Fibroblast of lung (primary cell): ENCODE measurements at places on chromosomes 4 and X.

DNA sequence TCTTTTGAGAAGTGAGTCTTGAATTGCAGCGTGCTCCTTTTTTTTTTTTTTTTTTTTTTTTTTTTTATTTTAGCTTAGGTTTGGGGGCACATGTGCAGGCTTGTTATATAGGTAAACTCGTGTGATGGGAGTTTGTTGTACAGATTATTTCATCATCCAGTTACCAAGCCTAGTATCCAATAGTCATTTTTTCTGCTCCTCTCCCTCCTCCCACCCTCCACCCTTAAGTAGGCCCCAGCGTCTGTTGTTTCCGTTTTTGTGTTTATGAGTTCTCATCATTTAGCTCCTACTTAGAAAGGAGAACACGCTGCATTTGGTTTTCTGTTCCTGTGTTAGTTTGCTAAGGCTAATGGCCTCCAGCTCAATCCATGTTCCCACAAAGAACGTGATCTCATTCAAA is 81.3 kb upstream of the TSPAN5 start:
- DNase-seq, result peak; percentile 31

DNA sequence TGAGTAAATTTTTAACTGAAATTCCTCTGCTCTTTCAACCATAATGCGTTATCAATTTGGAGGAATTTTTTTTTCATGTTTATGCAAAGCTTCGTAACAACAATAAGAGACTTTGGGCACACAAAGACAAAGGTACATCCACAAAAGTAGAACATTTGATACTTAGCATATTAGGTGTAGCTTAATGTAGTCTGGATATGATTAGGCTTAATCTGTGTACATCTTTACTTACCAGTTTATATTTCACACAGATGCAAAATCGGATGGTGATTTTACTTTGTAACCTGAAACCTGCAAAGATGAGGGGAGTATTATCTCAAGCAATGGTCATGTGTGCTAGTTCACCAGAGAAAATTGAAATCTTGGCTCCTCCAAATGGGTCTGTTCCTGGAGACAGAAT is 20.3 kb downstream of the AIMP1 start:
- DNase-seq, result no peak

GRCh38 chr4:6591313-6591712 is 16.3 kb downstream of the MAN2B2 start:
- DNase-seq, result no peak

- no peak for DNase-seq
Observed at GRCh38 chr4:128315756-128316520, 28.3 kb upstream of the PGRMC2 start.

GRCh38 chrX:78650906-78651437 is 8.2 kb downstream of the RTL3 start:
- DNase-seq, result peak; percentile 91

DNA sequence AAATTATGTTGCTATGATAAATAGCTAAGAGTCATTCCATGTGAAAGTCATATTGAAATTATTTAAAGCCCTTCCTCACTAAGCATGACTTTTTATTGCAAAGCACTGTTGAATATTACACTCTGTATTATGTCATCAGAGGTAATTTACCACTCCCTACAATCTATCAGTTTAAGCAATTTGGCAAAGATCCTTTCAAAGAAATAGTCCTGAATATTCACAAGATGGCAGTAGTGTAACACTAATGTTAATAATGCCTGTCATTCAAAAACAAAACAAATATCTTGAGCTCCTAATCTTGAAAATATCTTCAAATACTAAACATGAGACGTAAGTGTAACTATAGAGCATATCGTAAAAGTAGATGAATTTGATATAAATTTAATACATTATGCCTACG is 208.6 kb upstream of the TECRL start:
- DNase-seq, result peak; percentile 22

DNA sequence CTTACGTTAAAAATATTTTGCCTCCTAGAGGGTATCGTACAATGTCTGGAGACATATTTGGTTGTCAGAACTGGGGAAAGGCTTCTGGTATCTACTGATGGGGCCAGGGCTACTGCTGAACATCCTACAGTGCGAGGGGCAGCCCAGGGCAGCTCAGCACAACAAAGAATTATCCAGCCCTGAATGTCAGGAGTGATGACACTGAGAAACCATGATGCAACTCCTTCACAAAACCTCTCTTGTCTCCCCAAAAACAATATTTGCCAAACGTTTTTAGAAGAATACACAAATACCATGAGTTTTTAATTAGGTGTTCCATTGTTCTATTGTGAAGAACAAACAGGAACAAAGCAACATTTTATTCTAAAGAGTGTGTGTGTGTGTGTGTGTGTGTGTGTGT is 43.4 kb upstream of the CLNK start:
- no peak for DNase-seq

DNA sequence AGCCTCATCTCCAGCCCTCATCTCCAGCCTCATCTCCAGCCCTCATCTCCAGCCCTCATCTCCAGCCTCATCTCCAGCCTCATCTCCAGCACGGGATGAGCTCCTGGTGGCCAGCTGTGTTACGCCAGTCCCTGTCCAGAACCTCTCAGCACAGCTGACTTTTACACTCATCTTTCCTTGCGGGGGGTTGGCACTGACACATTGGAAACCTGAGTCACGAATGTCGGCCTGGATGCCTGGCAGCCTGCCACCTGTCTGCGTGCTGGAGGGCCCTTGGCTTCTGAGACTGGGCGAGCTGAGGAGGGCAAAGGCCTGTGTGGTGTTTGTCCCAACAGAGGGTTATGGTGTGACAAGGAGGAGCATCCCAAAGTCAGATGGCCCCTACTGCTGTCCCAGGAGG is 66.1 kb upstream of the HGFAC start:
- DNase-seq, result peak; percentile 58

- no peak for DNase-seq
Observed at GRCh38 chr4:144411119-144411518, 234.8 kb upstream of the HHIP start.

GRCh38 chr4:3016961-3017360 is 53.6 kb downstream of the GRK4 start:
- peak; percentile 22 for DNase-seq

DNA sequence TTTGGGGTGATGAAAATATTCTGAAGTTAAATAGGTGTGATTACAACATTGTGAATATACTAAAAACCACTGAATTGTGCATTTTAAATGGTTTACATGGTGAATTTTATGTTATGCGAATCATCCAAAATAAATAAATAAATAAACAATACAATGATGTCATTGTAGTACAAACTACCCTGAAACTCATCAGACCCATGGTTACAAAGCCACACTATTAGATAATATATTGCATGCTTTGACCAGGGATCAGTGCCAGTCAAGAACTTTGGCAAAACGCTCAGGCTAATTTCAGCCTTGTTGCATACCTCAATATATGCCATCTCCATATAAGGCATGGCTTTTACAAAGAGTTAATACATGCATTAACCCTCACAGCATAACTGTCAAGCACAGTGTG is 45.5 kb upstream of the XIAP start:
- DNase-seq, result no peak

GRCh38 chr4:99329876-99330275 is 8.7 kb upstream of the ADH1B start:
- DNase-seq, result no peak

- DNase-seq, result no peak
Observed at GRCh38 chr4:17234678-17235077, 277.2 kb downstream of the QDPR start.

- no peak for DNase-seq
Observed at GRCh38 chr4:153365003-153365402, 20.5 kb downstream of the MND1 start.

- DNase-seq, result no peak
Observed at GRCh38 chrX:80602036-80602860, 182.0 kb downstream of the TENT5D start.

- DNase-seq, result peak; percentile 37
Observed at GRCh38 chr4:24775032-24775605, 20.3 kb upstream of the SOD3 start.

DNA sequence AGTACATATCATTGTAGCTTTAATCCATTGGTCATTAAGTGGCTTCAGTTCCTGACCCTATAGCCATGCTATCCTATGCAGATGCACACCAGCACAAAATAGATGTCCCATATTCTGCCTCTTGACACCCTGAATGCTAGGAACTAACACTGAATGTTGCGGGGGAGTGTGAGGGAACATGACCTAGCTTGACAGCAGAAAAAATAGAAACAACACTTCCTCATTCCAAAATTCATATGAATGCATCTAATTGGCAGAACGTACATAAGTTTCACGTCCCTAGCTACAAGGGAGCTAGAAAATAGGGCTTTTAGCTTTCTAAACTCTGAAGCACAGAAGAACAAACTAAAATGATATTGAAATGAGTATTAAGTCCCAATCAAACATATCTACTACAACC is 14.4 kb upstream of the DCAF8L1 start:
- DNase-seq, result no peak

DNA sequence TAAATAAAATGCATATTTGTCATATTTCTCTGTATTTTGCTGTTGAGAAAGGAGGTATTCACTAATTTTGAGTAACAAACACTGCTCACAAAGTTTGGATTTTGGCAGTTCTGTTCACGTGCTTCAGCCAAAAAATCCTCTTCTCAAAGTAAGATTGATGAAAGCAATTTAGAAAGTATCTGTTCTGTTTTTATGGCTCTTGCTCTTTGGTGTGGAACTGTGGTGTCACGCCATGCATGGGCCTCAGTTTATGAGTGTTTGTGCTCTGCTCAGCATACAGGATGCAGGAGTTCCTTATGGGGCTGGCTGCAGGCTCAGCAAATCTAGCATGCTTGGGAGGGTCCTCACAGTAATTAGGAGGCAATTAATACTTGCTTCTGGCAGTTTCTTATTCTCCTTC is 3.3 kb downstream of the HTT start:
- no peak for DNase-seq

- DNase-seq, result no peak
Observed at GRCh38 chr4:37799941-37800554, 26.4 kb upstream of the PGM2 start.
